Activated CD4-positive, alpha-beta T cell treated with anti-CD3 and anti-CD28 coated beads for 24 hours (primary cell): ENCODE measurements at places on chromosomes 11 and 22.

- no peak for DNase-seq
Observed at GRCh38 chr11:46141597-46141996, 20.3 kb upstream of the PHF21A start.

DNA sequence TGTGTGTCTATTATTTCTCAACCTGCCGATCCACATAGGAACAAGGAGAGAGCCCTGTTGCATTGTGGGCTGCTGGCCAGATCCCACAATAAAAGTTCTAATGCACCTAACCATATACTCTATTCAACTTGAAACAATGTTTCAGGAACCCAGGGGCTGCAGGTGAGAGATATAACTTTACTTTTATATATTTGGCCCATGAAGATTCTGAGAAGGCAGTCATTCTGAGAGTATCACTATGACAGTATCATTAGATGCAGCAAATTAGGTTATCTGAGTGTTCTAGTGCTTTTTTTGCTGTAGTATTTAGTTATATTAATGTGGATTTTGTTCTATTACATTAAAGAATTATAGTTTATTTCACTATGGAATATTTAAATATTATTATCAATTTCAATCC, 655.1 kb upstream of the ARHGAP42 start:
- no peak for DNase-seq

DNA sequence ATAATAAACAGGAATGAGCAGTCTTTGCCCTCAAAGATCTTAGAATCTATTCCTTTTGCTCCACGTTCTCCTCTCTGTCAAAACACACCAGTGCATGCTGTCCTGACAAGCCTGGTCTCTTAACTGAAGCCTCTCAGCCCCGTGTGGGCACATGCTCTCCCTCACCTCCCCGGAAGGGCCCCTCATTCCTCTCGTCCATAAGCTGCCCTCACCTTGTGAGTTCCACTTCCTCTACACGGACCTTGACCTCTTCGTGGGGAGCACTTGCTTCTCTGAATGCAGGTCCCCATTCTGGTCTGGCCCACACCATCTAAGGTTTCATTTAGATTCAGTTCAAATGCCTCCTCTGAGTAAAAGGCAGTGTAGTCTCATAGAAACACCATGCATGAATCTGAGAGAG, 412.3 kb upstream of the SYN3 start:
- no peak for DNase-seq

- DNase-seq: no peak
Observed at GRCh38 chr11:100066399-100066798, 620.7 kb upstream of the ARHGAP42 start.

- no peak for DNase-seq
Observed at GRCh38 chr11:19191530-19192169, 10.1 kb downstream of the CSRP3 start.

GRCh38 chr11:10197091-10197490, 96.9 kb downstream of the SBF2 start:
- DNase-seq: no peak

DNA sequence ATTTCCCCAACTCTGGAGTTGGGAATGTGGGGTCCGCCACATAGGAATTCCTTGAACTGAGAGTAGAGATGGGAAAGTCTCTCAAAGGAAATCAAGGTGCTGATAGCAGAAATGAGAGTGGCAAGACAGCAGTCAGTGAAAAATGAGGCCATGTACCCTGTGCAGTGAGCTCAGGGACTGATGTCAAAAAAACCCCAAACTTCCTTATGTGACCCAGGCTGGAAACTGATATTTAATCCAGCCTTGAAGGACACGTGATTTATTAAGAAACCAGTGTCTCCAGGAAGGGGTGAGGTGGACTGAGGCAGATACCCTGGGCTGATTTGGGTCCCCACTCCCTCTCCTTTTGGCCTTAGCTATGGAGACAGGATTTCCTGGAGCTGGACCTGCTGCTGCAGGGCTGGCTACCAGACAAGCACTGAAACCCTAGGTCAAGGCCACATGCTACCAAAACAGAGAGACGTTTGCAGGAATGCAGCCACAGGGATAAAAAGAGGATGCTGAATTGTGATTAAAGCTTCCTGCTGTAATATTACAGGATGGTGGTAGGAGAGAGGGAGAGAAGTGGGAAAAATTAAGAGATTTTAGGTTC, 25.3 kb upstream of the FCHSD2 start:
- no peak for DNase-seq

GRCh38 chr11:128519338-128519737, 68.0 kb downstream of the ETS1 start:
- DNase-seq: no peak

DNA sequence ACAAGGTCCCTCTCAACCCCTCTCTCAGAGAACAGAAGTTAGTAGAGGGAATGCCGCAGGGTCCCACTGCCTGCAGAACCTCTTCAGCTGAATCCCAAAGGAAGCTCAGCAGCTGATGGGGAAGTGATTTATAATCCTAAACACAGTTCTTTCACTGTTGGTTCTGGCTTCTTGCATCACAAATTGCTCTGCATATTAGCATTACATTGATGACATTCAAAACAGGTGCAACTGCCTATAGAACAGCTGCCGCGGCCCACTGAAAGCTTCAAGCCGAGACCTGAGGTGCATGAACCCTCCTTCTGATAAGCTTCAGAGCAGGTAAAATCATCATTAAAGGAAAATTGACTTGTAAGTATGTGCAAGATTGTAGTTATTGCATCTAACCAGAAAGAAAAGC, 75.2 kb upstream of the KIRREL3 start:
- no peak for DNase-seq

DNA sequence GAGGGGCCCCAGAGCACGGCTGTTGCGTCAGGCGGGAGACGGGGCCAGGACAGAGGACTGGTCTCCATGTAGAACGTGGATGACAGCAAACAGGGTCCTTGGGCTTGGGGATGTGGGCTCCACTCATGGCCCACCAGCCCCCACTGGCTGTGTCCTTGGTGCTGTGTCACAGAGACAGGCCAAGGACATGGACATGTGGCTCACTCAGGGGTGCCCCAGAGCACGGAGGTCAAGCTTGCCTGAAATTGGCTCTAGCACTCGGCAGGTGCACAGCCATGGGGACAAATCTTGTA, 14.4 kb downstream of the FADS2 start:
- DNase-seq: no peak

GRCh38 chr11:110757962-110758755, 45.9 kb upstream of the ARHGAP20 start:
- DNase-seq: no peak

DNA sequence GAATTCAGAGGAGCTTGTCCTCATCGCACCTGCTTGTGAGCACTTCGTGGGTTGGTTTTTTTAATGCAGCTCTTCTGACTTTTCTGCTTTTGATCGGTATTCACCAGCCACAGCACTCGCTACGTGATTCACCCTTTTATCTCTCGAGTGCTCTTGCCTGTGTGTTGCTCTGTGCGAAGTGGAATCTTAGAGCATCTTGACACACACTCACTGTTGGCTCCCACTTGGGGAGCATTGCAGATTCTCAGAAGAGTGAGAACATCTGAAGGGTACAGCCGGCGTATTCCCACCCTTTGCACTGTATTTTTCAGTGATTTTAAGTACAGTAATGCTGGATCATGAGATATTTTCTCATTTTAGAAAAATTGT, 10.9 kb downstream of the TNNT3 start:
- DNase-seq: no peak

GRCh38 chr11:44729063-44729462, 2.3 kb downstream of the TSPAN18 start:
- DNase-seq: no peak

- DNase-seq: no peak
Observed at GRCh38 chr11:35118906-35119305, 20.1 kb upstream of the CD44 start.

GRCh38 chr22:18063306-18063705, 14.5 kb upstream of the PEX26 start:
- DNase-seq: no peak

- DNase-seq: no peak
Observed at GRCh38 chr11:70713086-70713835, 314.9 kb downstream of the CTTN start.

DNA sequence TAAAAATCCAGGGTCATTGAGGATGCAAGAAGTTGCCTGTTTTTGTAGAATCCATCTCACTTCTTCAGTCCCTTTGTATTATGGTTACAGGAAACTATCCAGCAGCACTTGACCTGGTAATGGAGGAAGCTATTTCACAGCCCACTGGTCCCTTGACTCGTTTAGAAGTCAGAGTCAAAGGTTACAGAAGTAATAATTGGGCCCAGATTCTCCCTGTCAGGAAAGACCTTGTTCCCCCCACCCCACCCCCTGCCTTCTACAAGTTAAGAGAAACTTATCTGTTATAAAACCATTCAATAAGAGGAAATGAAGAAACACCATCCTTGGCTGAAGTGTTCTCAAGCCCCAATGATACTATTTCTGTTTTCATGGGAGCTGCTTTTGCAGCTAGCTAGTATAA, 65.8 kb downstream of the CSTPP1 start:
- DNase-seq: no peak

GRCh38 chr11:118287006-118287405, 17.5 kb upstream of the CD3E start:
- no peak for DNase-seq

- no peak for DNase-seq
Observed at GRCh38 chr11:115623021-115623451, 118.8 kb upstream of the CADM1 start.

DNA sequence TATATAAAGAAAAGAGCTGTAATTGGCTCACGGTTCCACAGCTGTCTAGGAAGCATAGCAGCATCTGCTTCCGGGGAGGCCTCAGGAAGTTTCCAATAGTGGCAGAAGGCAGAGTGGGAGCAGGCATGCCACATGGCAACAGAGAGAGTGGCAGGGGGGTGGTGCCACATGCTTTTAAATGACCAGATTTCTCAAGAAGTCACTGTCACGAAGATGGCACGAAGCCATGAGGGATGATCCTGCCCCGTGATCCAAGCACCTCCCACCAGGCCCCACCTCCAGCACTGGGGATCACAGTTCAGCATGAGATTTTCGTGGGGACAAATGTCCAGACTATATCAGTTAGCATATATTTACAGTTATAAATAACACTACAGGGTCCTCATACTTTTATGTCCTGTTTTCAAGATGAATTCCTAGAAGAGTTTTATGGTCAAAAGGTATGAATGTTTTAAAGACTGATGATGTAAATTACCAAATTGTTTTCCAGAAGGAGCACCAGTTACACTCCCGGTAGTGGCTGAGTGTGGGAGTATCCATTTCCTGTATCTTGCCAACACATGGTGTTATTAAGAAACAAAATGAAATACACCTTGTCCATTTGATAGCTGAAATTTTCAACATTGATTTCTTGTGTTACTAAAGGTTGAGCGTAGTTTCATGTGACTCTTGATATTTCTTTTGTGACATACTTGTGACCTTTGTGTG, 19.2 kb downstream of the FAM118A start:
- DNase-seq: no peak

DNA sequence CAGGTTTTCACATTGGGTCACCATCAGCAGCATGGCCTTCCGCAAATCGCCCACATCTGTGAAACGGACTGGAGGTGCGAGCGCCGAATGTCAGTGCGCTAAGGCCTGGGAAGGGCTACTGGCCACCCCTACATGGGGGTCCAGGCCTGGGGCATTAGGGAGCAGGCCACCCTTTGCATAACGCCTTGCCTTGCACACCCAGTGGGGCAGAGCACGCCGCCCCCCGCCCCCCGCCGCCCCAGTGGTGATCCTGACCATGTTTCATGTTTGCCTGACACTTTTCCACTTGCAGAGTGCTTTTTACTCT, 2.6 kb downstream of the GRK2 start:
- DNase-seq: no peak

DNA sequence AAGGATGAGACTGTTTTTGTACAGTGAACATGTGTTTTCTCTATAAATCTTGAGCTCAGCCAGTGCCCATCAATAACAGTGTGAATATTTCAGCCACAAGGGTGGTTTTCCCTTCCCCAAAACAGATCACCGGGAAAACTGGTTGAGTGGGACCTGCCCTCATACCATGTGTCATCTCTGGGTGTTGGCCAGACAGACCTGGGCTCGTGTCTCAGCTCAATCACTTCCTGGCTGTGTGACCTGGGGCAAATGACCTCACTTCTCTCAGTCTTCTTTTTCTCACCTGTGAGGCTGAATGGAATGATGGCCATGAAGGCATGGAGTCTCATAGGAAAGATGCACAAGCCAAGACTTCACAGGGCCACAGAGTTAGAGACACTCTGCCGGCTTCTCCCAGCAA, 74.7 kb downstream of the COMMD9 start:
- DNase-seq: no peak

DNA sequence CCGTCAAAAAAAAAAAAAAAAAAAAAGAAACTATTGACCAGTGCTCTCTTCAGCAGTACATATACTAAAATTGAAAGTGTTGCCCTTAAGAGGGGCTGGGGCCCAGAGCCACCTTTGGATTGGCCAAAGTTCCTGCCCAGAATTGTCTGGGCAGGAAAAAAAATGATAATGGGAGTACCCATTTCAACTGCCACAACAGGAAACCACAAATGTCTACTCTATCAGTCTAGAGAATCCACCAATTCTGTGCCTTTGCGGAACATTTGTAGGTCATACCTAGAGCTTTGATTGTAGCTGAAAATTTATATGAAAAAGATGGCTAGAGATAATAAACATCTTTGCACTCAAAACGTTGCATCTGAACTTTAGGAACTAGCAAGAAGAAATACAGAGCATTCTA, 69.4 kb downstream of the FAM76B start:
- no peak for DNase-seq

DNA sequence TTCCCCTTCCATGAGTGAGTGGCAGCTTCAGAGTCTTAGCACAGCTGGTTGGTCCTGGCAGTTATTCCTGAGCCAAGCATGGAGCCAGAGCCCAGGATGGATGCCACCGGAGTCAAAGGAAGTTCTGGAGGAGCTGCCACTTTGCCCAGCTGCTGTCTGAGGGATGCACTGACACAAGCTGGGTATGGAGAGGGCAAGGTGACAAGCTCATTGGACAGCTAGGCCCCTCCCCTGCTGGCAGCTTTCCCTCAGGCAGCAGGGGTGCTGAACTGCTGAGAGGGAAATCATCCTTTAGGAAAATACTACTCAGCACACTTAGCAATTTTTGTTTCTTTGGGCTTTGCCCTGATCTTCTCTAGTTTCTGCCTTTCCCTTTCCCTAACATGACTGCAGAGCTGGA, 99.3 kb upstream of the SESN3 start:
- DNase-seq: no peak

DNA sequence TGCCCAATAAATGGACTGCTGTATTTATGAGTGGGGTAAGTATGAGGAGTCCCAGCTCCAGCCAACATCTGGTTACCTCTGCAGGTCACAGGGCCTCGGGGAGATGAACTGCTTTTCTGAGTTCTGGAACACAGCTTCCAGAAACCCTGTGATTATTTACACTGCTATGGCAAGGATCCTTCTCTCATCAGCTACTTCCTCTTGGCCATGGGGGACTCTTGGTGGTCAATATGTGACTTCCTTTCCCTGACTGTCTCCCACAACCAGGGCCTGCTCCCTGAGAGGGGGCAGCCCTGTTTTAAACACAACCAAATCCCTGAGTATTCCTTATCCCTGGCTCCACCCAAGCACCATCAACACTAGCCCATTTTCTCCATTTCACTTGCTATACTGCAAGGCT, 10.0 kb downstream of the RHOG start:
- DNase-seq: no peak
